Cortex of kidney (tissue), 1 donor: ENCODE measurements at places on chromosomes 13 and 19.

DNA sequence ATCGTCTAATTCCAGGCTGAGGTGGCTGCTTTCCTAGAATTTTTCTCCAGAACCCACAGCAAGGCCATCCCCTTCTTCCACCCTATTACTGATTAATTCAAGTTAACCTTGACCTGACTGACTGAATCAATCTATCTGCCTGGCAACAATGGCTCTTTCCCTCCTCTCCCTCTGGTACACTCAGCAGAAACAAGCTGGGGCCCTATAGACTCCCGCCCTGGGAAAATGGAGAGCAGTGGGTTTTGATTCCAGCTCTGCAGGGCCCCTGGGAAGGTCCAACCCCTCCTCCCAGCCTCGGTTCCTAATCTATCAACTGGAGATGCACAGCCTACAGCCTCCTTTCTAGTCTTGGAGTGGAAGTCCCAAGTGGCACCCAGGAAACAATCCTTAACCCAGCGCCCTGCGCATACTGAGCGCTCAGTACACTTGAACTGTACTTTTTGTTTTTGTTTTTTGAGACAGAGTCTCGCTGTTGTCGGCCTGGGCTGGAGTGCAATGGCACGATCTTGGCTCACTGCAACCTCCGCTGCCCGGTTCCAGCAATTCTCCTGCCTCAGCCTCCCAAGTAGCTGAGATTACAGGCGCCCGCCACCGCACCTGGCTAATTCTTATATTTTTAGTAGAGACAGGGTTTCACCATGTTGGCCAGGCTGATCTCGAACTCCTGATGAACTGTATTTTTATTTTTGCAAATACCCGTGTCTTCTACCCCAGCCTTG is 5.2 kb upstream of the C3 start:
- no peak for DNase-seq

DNA sequence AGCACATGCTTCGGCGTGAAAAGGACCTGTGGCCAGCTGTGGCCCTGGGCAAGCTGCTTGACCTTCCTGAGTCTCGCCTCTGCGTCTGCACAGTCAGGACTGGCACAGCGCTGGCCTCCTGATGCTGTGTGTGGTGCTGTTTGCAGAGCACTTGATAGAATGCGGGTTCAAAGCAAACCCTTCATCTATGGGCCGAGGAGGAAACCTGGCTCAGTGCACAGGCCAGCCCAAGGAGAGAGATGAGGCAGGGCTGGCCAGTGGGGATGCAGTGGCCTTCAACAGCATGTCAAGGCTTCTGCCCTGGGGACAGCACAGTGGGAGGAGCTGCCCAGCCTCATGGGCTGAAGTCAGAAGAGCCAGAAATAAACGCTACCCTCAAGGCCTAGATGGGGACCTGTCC is 21.3 kb upstream of the VSTM2B start:
- DNase-seq, result no peak

DNA sequence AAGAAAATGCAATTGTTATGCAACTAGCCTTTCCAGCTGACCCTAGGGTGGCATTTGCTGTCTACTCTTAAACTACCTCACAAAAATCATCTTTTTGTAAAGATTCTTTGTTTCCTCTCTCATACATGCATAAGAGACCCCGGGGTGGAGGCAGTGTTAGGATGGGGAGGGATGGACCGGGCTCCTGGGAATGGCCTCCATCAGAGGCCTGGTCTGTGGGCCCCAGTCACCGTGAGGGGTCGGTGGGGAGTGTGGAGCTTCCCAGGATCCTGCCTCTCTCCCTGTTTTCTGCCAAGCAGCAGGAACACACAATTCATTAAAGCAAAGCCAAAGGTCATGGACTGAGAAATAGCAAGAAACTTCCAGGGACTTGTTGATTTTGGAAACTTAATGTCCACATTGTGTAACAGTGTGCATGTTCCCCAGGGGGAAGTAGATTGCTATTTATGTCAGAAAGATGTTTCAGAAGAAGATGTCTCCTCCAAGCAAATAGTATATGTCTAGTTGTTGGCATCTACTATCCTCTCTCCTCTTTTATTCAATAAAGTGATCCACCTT is 241.4 kb downstream of the ENOX1 start:
- DNase-seq, result no peak

GRCh38 chr19:7421941-7422744 is 66.7 kb downstream of the PEX11G start:
- no peak for DNase-seq

GRCh38 chr19:1618157-1619093 is 13.2 kb upstream of the UQCR11 start:
- no peak for DNase-seq
